ENCODE measurements at places on chromosomes 3 and 15.

DNA sequence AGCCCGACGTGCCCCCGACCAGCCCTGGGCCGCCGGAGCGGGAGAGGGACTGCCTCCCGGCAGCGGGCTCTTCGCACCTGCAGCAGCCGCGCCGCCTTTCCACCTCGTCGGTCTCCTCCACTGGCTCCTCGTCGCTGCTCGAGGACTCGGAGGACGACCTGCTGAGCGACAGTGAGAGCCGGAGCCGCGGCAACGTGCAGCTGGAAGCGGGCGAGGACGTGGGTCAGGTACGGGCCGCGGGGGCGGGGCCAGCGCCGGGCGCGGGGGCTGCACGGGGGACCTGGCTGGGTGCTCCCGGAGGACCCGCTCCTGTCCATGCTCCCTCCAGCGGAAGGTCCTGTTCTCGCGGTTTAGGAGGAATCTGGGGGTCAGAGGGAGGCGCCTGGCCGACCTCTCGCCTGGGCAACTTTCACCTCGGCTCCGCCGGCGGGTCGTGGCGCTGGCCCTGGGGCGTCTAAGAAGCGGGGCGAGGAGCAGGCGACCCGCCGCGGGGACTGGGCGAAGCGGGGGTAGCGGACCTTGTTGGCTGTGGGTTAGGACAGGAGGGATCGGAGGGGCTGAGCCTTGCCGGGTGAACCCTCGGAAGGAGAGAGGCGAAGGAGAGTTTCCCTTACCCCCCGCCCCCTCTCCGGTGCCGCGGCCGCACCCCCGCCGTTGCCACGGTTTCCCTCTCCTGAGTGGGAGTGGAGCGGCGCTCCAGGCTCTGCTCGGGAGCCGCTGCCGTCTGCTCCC lies 682 bp downstream of the ITPKA start:
- DNase-seq = no peak

DNA sequence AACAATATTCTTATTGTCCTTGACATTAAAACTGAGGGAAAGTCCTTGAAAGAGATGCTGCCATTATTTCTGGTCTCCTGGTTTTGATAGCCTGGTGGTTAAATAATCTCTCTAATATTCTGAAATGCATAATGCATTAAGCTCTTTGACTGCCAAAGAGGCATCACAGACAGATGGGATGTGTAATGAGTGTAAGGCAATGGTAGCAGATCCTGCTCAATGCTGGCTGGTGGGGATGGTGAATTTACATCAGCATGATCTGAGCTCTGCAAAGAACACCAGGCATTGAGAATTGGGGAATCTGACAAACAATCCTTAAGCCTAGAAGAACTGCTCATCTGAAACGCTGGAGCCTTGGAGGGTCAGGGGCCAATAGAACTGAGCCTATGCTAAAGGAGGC lies 528.6 kb upstream of the LMCD1 start:
- DNase-seq = no peak

- no peak for DNase-seq
These were observed 268.1 kb downstream of the ULK4 start for GRCh38 chr3:41693799-41694198.

DNA sequence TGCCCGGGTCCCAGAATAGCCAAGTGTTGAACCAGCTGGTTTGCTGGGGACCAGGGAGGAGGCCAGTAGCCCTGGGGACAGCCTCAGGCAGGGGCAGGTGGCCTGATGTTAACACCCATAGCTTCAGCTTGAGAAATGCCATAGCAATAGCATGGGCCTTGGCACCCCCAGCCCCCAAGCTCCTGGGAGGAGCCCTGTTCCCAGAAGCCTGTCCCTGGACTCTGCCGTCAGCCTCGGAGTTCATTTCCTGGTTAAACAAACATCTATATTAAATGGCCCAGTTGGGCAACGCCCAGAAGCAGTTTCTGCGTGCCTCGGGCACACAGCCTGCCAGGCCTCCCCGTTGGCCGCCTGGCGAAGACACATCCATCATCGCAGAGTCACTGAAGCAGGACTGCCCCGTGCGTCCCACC lies 58.2 kb downstream of the FGD5 start:
- no peak for DNase-seq

- no peak for DNase-seq
These were observed 105.3 kb upstream of the C2CD4B start for GRCh38 chr15:62270216-62270921.

- no peak for DNase-seq
These were observed 279.2 kb downstream of the LSAMP start for GRCh38 chr3:116166121-116166520.

DNA sequence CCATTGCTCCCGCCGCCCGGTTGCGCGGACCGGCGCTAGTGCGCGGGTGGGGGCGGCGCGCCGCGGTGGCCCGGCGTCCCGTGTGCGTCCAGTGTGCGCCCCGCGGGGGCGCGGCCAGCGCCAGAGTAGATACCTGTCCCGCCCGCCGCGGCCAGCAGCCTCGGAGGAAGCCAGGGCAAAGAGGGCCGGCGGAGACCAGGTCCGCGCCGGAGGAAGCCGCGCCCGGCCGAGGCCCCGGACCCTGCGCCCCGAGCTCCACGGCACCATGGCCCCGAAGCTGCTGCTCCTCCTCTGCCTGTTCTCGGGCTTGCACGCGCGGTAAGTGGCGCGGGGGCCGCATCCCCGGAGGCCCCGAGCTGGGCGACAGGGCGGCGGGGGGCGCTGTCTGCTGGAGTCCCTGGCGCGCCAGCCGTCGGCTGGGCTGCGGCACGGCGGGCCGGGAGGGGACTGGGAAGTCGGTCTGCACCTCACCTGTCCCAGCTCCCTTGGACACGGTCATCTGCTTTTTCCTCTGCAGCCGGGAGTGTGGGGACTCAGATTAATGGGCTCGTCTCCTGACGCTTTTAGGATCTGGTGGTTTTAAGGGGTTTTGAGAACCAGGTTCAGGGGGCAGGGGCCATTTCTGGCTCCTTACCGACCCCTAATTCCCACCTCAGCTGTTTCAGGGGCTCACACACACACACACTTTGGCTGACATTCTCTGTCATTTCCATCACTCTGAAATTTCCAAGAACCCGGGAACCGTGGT lies 464 bp downstream of the GABRG3 start:
- no peak for DNase-seq

DNA sequence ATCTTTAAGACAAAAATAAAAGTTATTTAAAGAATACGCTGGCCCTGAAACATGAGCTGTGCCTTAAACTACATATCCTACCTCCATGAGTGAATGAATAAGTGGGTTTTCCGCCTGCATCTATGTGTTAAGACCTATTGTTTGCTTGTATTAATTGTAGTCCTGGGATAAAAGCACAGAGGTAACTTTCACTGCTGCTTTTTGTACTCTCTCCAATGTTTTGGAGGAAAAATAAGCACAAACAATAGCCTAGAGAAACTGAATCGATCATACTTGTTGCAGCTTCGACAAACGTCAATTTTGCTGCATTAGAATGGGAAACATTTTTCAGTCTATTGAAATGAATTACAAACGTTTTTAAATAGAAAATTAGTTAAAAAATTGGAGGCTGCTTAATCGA lies 1.3 kb upstream of the CTNNB1 start:
- no peak for DNase-seq

DNA sequence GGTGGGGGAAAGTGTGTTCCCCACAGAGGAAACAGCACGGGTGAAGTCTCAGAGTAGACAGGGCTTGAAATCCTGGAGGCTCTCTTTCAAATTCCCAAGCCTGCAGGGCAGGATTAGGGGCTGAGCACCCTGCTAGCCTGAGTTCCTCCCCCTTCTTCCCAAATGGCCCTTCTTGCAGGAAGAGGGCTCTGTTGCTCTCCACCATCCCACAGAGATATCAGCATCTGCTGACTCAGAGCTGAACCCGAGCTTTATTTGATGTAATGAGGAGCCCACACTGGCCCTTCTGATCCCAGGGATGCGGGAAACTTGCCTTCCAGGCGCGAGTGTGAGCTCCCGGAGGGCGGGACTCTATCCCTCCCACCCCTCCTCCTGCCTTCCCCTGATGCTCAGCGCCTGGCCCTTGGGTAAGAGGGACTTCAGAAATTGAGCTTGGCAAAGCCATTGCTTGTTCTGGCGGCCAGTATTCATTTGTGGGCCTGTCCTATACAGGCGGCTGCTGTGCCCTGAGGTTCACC lies 1.4 kb upstream of the STRA6 start:
- DNase-seq = no peak

DNA sequence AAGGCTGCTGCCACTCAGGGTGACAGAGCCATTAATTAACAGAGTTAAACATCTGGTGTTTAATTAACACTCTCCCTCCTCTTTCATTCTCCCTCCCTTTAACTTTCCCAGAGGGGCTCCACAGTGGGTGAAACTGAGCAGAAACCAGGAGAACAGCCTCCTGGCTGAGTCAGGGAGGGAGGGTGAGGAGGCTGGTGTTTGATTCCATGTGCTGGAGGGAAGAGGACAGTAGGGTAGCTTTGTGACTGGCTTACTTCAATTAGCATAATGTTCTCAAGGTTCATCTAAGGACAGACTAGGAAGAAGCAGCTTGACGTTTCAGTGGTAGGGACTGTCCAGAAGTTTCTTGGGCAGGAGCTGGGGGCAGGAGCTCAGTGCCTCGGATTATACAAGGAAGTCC lies 62.8 kb downstream of the SEMA5B start:
- DNase-seq = no peak

DNA sequence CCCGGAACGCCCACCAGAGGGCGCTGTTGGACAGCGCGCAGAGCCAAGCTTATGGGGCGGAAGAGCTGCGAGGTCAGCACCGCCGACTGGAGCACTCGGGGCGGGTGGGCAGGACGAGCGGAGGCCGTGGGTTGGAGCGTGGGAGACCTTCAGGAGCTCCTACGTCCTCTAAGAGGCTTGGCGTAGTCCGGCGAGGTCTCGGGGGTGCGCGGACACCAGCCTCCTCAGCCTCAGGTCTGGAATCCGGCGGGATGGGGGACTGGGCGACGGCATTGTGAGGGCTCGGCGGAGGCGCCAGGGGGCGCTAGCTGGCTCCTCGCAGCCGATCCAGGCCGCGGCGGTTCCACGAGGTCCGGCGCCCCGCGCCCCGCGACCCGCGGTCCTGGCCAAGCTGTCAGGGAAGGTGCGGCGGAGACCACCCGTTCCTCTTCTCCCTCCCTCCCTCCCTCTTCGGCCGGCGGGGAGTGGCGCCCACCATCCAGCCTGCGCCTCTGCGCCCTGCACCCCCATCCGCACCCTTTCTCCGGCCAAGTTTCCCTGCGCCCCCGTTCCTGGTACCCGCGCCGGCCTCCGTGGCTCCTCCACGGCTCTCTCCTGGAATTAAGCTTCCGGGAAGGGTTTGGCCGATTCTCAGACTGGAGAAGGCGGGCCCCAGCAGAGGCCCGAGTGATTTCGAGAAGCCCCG lies 24.3 kb upstream of the POLG start:
- no peak for DNase-seq

DNA sequence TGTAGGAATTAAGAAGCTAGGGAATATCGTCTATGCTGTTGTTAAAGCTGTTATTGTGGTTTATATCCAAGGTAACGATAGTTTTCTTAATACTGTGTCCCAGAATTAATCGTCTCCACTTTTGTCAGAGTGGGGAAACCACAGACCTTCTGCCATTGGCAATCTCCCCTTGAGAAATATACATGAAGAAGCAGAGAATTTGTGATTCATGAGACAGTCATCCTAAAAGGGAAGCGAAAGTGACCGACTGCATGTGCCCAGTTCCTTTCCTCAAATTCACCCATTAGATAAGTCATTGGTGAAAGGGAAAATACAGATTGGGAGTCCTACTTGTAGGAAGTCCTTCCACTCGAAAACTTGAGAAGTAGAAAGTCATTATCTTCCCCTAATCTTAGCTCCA lies 26.6 kb downstream of the DIPK2A start:
- no peak for DNase-seq

DNA sequence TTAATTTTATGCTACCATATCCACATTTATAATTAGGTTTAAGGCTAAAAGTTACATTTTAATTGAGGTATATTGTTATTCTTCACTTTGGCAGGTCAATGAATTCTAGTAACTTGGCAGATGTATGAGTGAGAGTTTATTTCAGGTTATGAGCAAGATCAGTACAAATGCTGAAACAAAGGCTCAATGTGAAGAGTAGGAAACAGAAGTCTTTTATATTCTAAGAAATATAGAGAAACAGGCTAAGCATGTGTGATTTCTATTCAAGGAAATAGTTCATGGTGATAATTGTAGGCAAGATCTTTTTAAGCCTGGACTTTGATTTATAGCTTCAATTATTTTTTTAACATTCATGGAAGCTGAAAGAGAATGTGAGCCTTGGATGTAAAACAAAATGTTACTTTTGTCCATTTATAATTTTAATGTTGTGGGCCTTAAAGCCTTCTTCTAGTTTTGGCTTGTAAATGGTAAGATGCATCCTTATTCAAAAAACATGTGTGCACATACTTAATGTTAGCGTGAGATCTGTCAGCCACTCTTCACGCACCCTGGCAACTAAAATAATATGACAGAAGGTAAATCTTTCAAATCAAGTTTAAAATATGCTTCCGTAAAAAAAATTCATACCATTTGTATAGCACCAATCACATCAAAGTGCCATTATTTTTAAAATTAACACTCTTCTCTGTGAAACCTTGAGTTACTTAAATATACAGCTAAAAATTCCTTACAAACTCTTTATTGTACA lies 22.8 kb upstream of the OSTN start:
- DNase-seq = no peak

DNA sequence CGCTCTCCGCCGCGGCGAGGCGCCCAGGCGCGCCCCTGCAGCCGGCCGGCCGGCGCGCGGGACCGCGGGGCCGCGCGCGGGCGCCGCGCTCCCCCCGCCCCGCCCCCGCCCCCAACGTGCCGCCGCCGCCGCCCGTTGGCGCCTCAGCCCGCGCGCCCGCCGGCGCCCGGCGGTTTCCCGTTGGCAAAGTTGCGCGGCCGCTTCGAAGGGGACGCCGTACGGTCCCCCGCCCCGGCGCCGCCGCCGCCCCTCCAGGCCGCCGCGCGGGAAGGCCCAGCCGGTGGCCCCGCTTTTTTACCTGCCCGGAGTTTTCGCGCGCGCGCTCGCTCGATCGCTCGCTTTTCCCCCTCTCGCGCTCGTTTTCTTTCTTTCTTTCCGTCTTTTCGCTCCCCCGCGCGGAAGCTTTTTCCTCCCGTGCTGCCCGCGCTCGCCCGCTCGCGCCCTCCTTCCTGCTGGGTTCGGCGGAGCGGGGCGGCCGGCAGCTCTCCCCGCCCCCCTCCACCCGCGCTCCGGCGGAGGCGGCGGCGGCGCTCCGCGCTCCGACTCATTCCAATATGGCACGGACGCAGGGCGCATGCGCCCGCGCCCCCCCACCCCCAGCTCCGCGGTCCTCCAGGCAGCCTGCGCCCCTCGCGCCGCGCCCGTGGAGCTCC lies at the start of gene SFMBT1:
Gene SFMBT1 (minus strand): TSS at position 556 of the 653 bp plus-strand sequence. CDS start 76,945 bp downstream, outside the sequence.
- DNase-seq = no peak

GRCh38 chr3:29283231-29284119 lies 2.6 kb downstream of the RBMS3 start:
- DNase-seq = no peak

GRCh38 chr15:74050127-74050526 lies 32.2 kb downstream of the GOLGA6A start:
- DNase-seq = no peak

DNA sequence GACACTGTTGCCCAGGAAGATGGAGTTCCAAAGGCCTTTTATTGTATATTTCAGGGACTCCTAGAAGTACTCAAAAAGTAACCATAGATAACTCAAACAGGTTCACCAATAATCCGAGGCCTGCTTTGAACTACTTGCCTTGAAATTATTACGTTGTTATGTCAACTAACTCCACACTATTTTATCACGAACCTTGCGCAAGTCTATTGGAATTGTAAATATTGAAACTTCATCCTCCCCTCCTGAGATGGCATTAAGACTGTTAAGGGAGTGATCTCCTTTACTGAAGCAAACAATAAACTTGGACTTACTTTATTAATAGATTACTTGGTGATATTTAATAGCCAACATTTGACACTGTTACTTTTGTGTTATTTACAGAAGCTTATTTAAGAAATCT lies 199.6 kb upstream of the GADL1 start:
- DNase-seq = no peak

GRCh38 chr3:187612656-187613055 lies 57.5 kb downstream of the SST start:
- no peak for DNase-seq
